ENCODE measurements at places on chromosomes 4 and X. TPM values are rescaled to one million over a fixed set of nuclear protein-coding genes. Genes with fewer than 3 reads are reported as not detected.
A peak's percentile ranks its signal among the peaks of the same experiment; 100 is the strongest.

DNA sequence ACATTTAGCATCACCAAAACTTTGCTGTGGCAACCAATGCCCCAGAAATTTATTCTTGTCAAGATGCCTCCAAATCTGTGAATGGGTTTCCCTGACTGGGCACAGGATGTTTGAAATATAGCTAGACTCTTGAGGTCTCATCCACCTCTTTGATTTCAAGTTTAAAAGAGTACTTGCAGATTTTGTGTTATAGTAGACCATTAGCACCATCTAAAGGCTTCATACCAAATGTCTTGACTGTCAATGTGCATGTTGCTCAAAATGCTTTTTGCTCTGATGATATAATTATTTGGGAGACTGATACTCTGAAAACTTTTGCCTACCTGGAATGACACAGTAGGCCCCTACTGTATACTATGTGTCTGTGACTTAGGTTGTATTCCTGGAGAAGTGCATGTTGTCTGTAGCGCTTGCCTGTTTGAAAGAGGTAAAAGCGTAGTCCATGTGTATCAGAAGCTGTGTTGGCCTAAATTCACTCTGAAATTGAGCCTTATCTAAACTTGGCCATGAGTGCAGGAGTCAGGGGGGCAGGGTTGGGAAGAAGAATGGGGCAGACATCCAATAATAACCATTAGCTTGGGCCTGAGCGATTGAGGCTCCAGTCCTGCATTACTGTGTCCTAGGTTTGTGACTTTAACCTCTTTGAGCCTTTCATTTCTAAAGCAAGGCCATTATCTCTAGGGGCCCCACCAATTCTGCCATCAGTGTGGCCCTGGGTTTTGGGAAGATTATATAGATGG, 33.8 kb downstream of the NDP start:
- no peaks in the 10 kb centered on the region for H3K27me3 ChIP-seq
- no peak overlapping the region for H3K27ac ChIP-seq
- DNase-seq = no peak
- H3K4me1 ChIP-seq = peaks cover 3% of the 10 kb centered on the region

GRCh38 chr4:93834249-93835066, 5.9 kb downstream of the ATOH1 start:
- peaks cover 38% of the 10 kb centered on the region for H3K27me3 ChIP-seq
- H3K4me1 ChIP-seq = peaks cover 20% of the 10 kb centered on the region
- no peak overlapping the region for H3K27ac ChIP-seq
- no peak for DNase-seq
- no peak overlapping the region for H3K4me3 ChIP-seq
- H3K36me3 ChIP-seq = no peaks in the 10 kb centered on the region

DNA sequence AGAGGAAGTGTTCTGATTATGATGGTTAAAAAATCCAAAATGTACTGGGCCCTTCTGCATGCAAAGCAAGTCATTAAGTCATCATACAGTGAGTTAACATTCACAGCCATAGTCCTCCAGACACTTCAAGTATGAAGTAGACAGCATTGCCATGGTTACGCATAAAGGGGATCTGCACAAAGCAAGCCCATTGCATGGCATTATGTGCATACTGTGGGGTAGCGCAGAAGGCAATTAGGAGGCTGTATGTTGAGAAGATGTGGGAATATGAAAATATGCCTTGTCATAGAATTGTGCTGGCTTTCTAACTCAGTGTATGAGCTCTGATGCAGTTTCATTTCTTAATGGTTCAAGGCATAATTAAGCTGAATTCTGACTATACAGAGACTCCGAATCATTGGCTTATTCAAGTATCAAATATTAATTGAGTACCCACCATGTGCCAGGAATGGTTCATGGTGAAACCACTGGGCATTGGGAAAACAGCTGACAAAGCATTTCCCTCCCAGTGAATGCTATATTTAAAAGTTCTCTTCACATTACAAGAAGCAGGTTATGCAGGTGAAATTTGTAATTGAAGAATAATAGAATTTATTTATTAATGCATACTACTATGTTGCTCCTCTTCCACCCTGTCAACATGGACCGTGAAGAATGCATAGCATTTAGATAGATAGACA, 588.9 kb downstream of the ZNF674 start:
- no peaks in the 10 kb centered on the region for H3K27me3 ChIP-seq
- H3K4me1 ChIP-seq = no peaks in the 10 kb centered on the region
- no peak for DNase-seq
- no peak overlapping the region for H3K4me3 ChIP-seq
- H3K27ac ChIP-seq = no peak overlapping the region
- H3K36me3 ChIP-seq = no peaks in the 10 kb centered on the region

Gene ATOH1
- not detected for total RNA-seq

Gene NUP62CL
- not detected for total RNA-seq

- H3K27me3 ChIP-seq = no peaks in the 10 kb centered on the region
- no peaks in the 10 kb centered on the region for H3K36me3 ChIP-seq
- H3K27ac ChIP-seq = no peak overlapping the region
- no peak for DNase-seq
- H3K4me1 ChIP-seq = peaks cover 20% of the 10 kb centered on the region
Observed at GRCh38 chr4:169399976-169400767, 129.4 kb upstream of the SH3RF1 start.

Gene GYPE
- 2.1 TPM for total RNA-seq

GRCh38 chr4:128812442-128813235, 3.1 kb downstream of the JADE1 start:
- H3K27me3 ChIP-seq = no peaks in the 10 kb centered on the region
- H3K27ac ChIP-seq = peak overlapping the region; percentile 99
- peak overlapping the region; percentile 76 for H3K4me3 ChIP-seq

Gene C4orf36
- 0.41 TPM for total RNA-seq

GRCh38 chrX:44974451-44974850, 101.5 kb downstream of the KDM6A start:
- no peak for DNase-seq
- H3K4me3 ChIP-seq = no peak overlapping the region
- peak overlapping the region; percentile 61 for H3K27ac ChIP-seq
- peaks cover 12% of the 10 kb centered on the region for H3K4me1 ChIP-seq
- H3K36me3 ChIP-seq = no peaks in the 10 kb centered on the region

Gene MAGEC1
- total RNA-seq = not detected

DNA sequence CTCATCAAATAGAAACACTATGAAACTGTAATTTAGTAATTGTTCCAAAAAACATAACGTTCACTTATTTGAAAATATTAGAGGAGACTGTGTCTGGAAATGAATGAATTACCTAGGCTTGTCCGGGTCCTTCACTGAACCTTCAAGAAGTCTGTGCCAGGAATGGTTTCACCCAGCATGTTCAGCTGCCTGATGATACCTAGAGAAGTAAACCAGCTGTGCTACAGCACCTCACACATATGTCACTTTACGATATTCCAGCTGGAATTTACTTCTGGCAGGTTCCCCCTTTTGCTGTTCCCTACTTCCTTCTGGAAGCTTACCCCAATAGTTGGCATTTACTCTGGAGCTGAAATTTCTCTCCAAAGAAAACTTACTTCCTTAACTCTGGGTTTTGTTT, 906.5 kb downstream of the FAT4 start:
- DNase-seq = no peak
- H3K36me3 ChIP-seq = no peaks in the 10 kb centered on the region
- no peak overlapping the region for H3K27ac ChIP-seq
- no peak overlapping the region for H3K4me3 ChIP-seq

GRCh38 chrX:72347366-72347765, 41.7 kb upstream of the CITED1 start:
- H3K36me3 ChIP-seq = no peaks in the 10 kb centered on the region
- DNase-seq = no peak
- H3K4me1 ChIP-seq = peaks cover 16% of the 10 kb centered on the region
- no peak overlapping the region for H3K4me3 ChIP-seq

DNA sequence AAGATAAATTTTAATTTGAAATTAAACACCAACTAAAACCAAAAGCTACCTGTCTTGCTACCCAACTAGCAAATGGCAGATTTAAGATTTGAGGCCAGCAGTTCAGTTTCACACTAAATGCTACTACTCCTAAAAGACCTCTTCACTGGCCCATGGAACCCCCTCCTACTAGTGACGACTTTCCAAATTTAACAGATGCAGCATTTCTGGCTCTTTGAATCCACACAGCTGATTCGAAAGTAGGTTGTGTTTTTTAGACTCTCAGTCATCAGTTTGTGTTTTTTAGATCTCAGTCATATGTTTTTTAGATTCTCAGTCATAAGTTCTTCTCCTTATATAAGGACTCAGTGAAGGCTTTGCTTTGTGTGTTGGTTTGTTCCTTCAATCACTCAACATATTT, 11.1 kb upstream of the CC2D2A start:
- no peak for DNase-seq
- no peaks in the 10 kb centered on the region for H3K36me3 ChIP-seq
- H3K27ac ChIP-seq = no peak overlapping the region

Data from SJSA1 (cell line).